ENCODE measurements at places on chromosomes 13 and 19.

GRCh38 chr19:9431475-9431874, 3.9 kb downstream of the ZNF266 start:
- DNase-seq, result no peak

DNA sequence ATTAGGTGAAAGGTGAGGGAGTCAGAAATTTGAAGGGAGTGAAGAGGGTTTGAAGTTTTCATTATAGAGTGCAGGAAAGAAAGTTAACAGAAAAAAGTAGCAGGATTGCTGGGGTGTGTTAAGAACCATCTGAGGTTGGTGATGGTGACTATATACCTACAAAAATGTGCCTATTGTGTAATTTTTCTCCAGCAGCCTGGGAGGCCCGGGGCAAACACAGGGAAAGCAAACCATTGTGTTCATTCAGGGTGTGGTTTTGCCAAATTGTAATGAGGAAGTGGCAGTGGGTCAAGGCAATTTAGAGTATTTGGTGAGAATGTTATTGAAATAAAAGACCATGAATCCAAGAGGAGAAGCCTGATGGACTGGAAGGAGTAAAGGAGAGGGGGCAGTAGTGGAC, 8.2 kb upstream of the SUCLA2 start:
- no peak for DNase-seq

- no peak for DNase-seq
Observed at GRCh38 chr19:33906578-33907335, 110.1 kb downstream of the KCTD15 start.

GRCh38 chr13:46267166-46267565, 55.4 kb downstream of the LRRC63 start:
- no peak for DNase-seq

DNA sequence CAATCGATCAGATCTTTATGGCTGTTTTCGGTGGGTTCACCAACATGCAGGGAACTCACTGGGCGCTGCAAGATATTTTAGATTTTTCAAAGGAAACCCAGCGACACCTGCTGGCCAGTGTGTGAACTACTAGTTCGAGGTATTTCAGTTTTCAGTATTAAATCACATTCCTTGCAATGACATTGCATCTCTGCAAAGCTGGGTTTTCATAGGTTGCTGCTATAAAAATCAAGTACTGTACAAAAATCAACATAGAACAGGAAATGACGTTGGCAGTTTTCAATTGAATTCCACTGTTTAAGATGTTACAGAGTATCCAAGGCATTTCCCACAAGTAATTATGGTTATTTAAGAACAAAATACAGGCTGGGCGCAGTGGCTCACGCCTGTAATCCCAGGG, 17.6 kb downstream of the LIG1 start:
- DNase-seq, result peak; percentile 37

- no peak for DNase-seq
Observed at GRCh38 chr19:42114412-42114811, 17.8 kb downstream of the POU2F2 start.

DNA sequence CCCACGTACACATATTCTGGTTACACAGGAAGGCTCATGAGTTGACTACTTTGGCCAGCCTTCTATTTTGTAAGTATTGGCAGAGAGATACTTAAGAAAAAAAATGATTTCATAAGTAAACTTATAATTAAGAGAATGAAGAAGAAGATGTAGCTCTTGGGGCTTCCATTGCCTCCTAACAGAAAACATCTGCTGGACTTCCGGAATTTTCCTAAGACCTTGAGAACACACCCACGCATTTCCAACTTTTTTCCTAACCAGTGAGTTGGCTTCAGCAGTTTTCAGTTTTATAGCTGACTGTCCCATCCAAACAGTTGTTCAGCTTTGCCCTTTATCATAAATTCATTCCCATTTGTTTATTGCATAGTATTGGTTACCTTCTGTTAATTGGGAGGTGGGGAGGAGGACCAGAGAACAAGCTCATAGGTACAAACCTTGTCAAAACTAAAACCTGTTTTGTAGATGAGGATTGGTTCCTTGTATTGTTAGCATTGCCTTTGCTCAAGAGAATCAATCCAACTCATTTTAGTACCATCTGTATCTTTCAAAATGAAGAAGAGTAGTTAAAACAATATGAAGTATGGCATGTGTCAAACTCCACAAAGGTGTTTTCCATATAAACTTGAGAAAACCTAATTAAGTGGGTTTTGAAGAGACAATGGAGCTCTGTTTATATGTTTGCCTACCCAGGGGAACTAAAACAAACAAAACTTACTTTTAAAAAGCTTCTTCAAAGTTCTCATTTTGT, 93.9 kb downstream of the COL4A2 start:
- DNase-seq, result no peak

DNA sequence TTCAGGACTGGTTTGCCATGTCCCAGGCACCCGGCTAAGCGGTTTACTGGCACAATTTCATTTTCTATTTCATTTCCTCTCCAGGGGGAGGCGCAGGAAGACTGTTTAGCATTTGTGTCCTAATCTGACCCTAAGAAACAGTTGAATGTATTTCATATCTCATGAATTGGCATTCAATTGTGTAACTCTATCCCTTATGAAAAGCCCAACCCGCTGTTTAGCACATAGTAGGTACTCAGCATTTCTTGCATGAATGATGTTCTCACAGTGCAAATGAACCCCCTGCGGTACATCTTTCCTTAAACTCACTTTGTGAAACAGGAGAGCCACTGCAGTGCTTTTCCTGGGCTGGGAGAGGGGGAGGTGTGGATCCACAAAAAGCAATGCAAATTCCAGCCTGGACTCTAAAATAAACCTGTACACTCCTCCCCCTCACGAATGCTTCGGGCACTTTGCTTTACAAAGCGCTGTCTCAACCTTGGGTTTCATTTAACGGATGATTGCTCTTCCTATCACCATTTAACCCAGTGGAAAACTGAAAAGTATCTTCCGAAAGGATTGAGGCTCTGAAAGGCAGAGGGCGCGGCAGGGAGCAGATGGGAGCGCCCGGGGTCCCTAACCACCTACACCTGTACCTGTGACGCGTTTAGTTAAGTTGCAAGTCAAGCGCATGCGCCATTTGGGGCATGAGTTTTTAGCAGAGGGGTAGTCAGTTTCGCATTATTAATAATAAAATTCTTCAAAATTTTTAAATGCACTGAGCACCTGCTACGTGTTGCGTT, 1.2 kb upstream of the EEF2 start:
- DNase-seq, result no peak

- DNase-seq, result no peak
Observed at GRCh38 chr13:93517658-93518057, 291.1 kb downstream of the GPC6 start.

DNA sequence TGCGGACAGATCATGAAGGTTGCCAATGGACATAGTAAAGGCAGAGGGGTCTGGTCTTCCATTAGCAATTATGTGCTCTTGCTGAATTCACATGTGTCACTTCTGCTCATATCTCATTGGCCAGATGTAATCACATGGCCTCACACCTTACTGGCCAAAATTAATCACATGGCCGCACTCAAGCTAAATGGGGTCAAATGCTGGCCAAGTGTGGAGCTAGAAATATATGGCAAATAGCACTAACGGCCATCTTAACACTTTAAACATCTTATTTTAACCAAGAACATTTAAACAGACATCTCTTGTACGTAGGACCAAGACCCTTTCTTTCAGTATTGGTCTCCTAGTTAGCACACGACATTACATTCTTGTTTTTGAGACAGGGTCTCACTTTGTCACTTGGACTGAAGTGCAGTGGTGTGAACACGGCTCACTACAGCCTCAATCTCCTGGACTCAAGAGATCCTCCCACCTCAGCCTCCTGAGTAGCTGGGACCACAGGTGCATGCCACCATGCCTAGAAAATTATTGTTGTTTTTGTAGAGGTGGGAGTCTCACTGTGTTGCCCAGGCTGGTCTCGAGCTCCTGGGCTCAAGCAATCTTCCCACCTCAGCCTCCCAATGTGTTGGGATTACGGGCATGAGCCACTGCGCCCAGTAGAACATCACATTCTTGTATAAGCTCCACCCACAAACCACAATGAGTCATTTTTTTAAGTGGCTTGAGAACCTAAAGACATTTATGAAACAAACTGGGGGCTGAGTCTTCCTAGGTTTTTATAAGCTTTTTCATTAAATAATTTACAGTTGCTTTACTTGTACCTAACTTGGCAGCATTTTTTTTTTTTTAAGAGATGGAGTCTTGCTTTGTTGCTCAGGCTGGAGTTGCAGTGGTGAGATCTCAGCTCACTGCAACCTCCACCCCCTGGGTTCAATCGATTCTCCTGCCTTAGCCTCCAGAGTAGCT, 2.9 kb upstream of the PTOV1 start:
- DNase-seq, result no peak

DNA sequence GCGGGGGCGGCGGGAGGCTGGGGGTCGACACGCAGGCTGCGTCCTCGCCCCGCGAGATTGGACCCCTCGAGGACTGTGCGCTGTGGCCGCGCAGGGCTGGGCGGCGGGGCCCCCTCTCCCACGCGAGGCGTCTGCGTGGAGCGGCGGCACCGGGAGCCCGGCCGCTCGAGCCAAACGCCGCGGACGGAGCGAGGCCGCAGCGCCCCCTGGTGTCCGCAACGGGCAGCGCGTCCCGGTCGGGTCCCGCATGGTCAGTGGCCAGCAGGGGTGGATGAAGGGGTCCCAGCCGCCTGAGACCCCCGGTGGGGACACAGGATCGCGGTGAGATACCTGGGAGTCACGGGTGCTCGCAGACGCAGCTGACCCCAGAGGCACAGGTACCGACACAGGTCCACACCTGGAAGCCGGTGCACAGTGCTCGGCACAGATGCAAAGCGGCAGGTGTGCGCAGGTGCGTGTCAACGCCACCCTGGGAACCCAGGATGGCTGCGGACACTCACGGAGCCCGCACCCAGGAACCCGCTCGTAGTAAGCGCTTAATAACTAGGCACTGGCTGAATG, 2.1 kb upstream of the CIRBP start:
- no peak for DNase-seq

DNA sequence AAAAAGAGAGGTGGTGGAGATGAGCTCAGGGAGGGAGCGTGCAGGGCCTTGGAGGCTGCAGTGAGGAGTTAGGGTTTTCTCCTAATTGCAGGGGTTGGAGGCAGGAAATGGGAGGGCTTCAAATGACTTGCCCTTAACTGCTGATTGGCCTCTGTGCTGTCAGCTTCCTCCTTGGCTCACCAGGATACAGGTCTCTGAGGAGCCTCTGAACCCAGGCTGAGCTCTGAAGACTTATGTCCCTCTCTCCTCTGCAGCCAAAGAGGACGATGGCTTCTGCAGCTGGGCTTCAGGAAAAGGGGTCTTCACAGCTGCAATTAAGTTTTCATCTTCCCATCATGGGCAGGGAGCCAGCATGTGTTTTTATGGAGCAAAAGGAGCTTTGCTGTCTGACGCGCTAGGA, 6.7 kb upstream of the RANBP3 start:
- DNase-seq, result no peak

DNA sequence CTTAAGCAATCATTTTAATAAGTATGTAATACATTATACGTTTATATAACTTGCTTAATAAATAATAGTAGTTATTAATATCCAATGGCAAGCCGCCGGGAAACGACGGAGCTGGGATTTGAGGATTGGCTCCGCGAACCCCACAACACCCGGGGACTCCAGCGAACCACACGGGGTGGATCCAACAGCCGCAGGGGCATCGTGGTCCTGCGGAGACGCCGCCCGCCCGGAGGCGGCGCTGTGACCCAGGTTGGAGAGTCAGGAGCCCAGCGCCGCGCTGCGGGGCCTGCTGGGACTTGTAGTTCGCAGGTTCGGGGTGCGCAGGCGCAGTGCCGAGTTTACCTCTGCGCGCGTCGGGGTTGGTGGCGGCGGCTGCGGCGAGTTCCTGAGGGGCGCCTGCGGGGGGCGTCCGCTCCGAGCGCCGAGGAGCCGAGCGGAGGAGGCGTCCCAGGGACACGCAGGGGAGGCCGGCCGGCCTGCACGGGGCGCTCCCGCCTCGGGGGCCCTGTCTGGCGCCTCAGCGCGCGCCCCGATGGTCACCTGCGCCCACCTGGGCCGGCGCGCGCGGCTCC, at the start of gene ZNF554:
ZNF554 (plus strand) TSS at position 329 of the 572 bp plus-strand sequence; CDS start at position 533, 204 bp downstream.
- peak; percentile 98 for DNase-seq

- no peak for DNase-seq
Observed at GRCh38 chr19:55688422-55689218, 13.6 kb downstream of the EPN1 start.

- DNase-seq, result no peak
Observed at GRCh38 chr13:86090181-86090580, 291.0 kb upstream of the SLITRK6 start.

DNA sequence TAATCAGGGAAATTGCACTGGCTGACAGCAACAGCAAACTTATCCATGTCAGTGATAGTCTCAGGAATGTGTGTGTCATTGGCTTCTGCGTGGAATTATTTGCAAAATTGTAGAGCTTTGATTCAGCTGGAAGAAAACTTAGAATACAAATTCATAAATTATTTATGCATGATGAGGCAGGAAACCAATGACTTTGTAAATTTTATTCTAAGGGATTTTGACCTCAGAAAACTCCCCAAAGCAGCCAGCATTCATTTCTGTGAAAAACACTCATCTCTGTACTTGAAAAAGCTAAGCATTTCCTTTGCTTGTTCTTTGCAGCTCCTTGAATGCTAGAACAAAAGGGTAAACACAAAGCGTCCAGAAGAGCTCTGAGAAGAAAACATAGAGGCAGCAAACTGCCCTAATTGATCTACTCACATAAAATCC, 162.4 kb downstream of the DCT start:
- DNase-seq, result no peak

DNA sequence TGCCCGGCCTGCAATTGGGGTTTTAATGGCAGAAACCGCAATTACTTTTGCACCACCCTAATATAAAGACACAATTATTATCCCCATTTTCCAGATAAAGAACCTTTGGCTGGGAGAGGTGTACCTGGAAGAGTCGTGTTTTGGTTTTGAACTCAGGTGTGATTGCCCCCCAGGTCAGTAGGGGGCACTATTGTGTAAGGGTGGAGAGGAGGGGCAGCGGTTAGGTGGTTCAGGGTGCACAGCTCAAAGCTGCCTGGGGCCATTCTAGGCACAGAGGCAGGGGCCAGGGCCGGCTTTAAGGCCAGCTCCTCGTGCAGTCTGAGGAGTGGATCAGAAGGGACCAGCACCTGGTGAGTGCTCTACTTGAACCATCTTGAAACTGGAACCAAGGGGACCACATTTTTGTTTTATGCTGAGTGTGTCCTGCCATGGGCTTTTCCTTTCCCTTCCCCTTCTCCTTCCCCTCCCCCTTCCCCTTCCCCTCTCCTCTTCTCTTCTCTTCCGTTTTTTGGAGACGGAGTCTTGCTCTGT, 5.8 kb upstream of the FCGRT start:
- no peak for DNase-seq

DNA sequence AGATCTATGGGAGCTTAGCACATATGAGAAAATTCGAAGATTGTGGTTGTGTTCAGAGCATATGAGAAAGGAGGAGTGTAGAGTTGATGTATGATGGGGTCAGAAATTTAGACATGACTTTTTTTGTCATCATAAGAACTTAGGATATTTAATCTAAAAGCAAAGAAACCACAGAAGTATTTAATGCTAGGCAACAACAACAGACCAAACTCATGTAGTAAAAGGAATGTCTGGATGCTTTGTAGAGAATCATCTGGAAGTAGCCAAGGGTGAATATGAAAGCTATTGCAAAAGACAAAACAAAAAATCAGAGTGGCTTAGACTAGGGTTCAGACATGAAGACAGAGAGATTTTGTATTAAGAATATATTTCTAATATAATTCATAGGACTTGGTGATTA, 190.3 kb downstream of the SLITRK1 start:
- DNase-seq, result no peak

- no peak for DNase-seq
Observed at GRCh38 chr13:51451134-51451466, 1.7 kb downstream of the INTS6 start.

GRCh38 chr19:5775668-5776309, 8.8 kb downstream of the PRR22 start:
- no peak for DNase-seq

Measured in activated CD8-positive, alpha-beta memory T cell treated with anti-CD3 and anti-CD28 coated beads for 48 hours (primary cell).